ENCODE measurements at places on chromosomes 12 and 14. TPM values are rescaled to one million over a fixed set of nuclear protein-coding genes. Genes with fewer than 3 reads are reported as not detected.

Gene ACSS3
- 24.5 TPM for total RNA-seq

Gene PIWIL1
- total RNA-seq = not detected

Gene CCDC88C
- total RNA-seq = 24.4 TPM

Gene OAS1
- total RNA-seq = 19.1 TPM

DNA sequence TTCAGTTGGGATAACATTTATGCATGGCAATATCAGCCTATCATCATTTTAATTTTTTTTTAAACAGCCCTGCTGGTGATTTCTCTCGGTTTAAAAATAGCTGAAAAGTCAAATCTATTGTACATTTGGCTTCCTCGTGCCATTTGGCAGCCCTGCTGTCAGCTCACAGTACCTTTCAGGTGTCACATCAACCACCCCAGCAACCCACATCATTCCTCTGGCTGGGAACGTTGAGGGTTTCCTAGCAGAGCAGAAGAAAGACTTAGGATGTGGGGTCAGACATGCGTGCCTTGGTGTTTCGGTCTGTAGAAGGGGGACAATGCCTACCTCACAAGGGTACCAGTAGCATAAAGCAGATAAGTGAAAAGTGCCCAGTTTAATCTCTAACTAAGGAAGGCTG lies 15.8 kb downstream of the PEBP1 start:
- DNase-seq = no peak

DNA sequence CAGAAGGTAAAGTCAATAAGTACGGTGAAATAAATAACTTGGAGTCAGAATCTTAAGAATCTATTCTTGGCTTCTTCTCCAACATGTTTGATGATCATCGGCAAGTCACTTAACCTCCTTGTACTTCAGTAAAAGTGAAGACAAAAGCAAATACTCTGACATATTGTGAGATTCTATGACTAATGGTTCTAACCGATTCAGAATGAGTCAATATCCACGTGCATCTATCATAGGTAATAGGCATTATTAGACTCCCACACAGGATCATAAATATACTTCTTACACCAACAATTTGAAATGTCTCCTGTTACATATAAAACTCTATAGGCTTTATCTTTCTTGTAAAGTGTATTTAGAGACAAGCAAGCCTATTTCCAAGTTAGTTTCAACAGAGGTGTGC lies 144.4 kb upstream of the ATXN7L3B start:
- DNase-seq = no peak

- DNase-seq = no peak
These were observed 61.2 kb downstream of the ETNK1 start for GRCh38 chr12:22686193-22686592.
